Stimulated activated CD8-positive, alpha-beta memory T cell treated with anti-CD3 and anti-CD28 coated beads, Interleukin-15, amount 100 ng/mL, for 24 hours (primary cell): ENCODE measurements at places on chromosomes 12 and 14.

DNA sequence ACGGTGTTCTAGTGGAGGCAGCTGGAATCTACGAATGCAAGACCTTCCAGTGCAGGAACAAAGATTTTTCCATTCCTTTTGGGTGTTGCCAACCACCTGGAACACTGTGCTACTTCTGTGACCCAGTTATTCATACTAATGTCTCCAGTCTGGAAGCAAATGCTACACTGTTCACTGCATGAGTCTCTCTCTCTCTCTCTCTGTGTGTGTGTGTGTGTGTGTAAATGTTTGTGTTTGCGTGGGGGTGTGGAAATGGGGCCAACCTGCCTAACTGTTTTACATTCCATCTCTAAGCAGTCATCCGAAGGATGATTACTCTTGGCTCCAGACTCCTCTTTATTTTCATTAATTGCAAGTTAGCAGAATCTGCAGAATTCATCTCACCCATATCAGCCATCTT lies 29.9 kb upstream of the YBX3 start:
- DNase-seq = no peak

DNA sequence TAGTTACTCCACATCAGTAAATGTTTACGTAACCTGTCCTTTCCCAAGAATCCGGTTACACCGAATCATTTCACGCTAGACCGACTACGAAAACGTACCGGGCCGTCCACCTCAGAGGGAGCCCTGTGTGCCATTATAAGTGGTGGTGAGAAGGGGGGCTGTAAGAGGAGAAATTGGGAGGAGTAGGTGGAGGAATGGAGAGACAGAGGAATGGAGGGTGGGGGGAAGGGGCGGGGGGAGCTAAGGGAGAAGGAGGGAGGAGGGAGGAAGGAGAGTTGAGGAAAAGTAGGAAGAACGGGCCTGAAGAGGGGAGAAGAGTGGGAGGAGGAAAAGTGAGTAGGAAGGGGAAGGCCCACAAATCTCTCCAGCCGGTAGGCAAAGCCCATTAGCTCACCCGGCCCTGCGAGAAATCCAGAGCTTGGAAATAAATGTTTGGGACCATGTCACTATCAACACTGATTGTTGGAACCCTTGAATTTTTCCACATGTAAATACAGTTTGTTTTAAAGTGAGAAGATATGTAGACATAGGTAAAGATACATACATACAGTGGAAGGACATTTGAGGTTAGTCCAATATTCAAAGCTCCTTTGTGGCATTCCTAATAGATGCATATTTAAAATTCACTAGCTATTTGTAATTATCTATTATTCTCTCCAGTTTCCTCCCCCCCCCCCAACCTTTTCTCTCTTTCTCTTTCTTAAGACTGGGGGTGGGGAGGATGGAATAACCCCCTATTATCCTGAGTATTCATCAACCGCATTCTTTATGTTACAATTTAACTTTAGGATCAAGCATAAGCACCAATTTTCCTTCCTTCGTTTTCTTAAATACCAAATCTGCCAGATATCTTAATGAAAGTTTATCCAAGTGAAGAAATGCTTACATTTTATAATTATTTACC lies 2.1 kb upstream of the FOXG1 start:
- DNase-seq = no peak

DNA sequence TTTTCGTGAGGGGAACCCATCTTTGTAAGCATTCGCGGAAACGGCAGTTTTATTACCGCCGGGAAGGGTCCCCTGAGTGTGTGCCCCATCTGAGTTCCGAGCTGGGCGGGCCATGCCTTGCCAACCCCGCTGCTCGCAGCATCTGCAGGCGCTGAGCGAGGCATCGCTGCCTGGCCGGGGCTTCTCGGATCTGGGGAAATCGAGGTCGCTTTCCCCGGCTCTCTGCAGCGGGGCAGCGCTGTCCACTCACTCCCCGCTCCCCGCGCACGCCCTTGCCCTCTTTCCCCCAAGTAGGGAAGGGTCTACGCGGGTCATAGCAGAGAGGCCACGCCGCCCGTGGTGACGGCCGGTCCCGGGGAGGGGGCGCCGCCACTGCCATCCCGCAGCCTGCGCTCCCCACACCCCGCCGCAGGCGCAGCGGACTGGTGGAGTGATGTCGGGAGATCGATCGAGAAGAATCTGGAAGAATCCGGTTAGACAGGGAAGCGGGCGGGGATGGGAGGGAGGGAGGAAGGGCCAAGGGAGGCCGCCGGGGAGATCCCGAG lies 507 bp upstream of the FKBP4 start:
- no peak for DNase-seq

GRCh38 chr12:128794661-128795529 lies 28.9 kb downstream of the SLC15A4 start:
- DNase-seq = no peak

DNA sequence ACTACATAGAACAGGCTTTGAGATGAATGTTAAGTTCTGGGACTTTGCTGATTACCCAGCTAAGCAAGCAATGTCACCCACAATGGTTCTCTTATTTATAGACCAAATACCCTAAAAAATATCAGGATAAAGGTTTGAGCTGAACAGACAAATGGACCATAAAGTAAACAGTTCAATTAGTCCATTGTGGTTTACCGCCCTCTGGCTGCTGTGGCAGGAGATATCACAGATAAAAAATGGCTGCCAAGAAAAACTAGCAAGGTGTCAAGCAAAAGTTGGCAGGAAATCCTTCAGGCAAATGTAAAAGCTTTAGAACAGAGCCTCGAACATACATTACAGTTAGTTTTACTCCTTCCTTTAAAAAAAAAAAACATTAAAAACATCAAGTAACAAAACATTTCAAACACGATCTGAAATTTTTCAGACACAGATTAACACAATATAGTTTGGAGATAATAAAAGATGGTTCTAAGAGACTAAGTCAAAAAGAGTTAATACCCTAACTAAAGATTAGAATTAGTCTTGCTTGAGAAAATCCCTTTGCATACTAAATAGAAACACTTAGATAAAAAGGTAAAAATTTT lies 41.3 kb downstream of the MED13L start:
- DNase-seq = no peak

- DNase-seq = no peak
Observed at GRCh38 chr12:42691991-42692557, 102.5 kb upstream of the PRICKLE1 start.

DNA sequence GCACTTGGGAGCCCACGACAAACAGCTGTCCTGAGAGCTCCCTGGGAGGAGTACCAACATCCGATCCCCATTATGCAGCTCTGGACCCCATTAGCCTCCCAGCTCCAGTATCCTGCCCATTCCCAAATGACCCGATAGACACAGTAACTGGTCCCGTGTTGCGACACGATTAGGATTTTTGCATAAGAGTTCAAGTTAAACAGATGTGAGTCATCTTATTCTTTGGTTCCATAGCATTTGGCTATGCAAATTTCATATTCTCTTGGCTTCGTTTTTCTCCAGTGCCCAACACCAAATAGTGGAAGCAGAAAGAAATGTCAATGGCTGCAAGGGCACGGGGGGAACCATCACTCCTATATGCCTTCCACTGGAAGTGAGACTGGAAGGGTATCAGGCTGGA lies 43.0 kb upstream of the LRRC10 start:
- no peak for DNase-seq

DNA sequence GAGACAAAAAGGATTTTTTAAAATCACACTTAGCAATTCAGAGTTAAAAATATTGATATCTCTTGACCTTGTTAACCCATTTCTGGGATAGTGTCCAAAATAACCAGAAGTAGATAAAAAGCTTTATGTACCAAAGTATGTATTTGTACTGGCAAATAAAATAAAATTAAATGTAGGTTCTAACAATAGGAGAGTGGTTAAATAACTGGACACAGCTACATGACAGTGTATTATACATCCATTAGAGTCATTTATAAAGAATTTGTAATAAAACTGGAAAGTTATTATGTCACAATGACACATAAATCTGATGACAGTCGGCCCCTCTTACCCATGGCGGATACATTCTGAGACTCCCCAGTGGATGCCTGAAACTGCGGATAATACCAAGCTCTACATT lies 34.0 kb downstream of the BMAL2 start:
- no peak for DNase-seq

DNA sequence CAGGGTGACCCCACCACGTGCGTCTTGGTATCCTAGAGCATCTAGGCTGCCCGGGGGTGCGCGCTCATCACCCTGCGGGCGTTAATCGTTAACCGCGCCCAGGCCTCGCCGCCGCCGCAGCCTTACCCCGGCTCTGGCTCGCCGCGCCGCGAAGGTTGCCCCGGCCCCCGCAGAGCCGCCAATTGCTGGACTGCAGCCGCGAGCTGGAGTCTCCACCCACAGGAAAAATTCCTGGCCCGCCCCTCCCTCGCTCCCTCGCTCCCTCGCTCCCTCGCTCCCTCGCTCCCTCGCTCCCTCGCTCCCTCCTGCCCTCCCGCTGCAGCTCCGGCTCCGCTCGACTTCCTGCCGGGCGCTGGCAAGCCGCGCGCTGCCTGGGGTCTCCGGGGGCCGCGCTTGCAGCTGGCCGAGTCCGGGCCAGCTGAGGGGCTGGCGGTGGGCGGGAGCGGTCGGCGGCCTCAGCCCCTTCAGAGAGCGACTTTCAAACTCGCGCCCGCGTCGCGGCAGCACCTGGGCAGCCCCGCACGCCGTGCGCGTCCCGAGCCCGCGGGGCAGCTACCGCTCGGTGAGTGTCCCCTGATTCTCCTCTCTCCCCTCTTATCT lies at the start of gene PLEKHG3:
TSS of gene PLEKHG3 (plus strand) at position 282 of the 600 bp plus-strand sequence. CDS start 23,208 bp downstream, outside the sequence.
- no peak for DNase-seq

DNA sequence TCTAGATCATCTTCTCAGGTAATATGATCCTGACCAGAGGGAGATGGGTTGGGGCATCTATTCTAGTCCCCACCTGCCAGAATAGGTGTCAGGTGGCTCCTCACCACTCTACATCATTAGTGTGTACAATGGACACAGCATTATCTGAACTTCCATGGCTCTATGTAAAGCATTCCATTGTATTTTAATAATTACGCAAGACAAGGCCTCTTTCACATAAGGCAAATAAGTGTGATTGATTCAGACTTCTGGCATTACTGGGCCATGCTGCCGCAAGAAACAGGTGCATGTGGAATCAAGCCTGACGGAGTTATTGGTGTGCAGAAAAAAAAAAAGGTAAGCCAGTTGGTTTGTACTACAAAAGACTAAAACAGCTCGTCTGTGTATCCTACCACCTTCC lies 3.1 kb upstream of the DDHD1 start:
- DNase-seq = no peak

DNA sequence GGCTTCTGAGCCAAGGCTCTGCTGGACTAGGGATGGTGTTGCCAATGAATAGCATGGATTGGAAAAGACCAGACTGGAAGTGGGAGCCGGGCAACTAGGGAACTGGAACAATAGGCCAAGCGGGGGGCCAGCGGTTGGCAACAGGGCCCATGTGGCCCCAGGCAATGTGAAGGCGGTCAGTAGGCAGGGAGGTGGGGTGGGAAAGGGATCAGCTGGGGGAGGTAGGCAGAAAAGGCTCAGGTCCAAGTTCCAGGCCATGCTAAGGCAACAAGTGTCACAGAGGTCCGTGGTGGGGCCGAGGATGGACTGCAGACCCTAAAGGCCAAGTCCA lies 14.9 kb upstream of the MLXIP start:
- no peak for DNase-seq

DNA sequence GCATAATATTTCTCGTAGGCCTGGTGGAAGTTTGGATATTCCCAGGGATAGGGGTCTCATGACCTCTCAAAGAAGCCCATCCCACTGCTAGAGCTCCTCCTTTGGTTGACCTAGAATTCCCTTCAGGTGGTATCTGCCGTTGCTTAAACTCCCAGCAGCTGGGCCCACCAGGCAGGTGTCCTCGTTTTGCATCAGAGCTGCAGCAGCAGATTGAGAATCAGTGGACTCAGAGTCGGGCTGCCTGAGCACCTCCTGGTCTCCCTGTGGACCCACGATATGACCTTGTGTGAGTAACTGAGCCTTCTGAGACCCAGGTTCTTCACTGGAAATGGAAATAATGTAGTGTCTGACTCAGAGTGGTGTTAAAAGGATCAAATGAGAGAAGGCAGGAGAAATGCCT lies 132.7 kb downstream of the PAPOLA start:
- DNase-seq = no peak

- DNase-seq = no peak
Observed at GRCh38 chr12:128361400-128361995, 94.5 kb downstream of the TMEM132C start.

DNA sequence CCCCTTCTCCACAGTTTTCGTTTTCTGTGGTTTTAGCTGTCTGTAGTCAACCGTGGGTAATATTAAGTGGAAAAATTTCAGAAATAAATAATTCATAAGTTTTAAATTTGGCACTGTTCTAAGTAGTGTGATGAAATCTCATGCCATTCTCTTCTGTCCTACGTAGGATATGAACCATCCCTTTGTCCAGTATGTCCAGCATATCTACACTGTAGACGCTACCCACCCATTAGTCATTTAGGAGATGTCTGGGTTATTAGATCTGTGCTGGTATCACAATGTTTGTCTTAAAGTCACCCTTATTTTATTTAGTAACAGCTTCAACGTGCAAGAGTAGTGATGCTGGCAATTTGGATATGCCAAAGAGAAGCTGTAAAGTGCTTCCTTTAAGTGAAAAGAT lies 44.7 kb downstream of the ATF7IP start:
- DNase-seq = no peak

DNA sequence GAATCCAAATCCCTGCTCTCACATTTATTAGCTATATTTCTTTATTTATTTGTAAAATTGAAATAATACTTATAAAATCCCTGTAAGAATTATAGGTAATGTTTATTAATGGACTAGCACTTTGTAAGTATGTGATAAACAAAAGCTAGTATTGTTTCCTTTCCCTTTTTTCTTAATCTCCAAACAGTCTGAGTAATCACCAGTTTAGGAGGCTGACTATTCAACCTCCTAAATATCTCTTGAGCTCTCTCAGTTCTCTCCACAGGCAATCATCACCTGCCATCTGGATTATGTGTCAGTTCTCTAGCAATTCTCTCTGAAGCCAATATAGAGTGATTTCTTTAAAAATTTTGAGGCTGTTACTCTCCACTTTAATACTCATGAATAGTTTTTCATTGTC lies 9.2 kb upstream of the LYZ start:
- no peak for DNase-seq

- DNase-seq = no peak
Observed at GRCh38 chr12:110906083-110906482, 14.3 kb downstream of the MYL2 start.

GRCh38 chr14:33297565-33297964 lies 358.9 kb downstream of the NPAS3 start:
- no peak for DNase-seq

- DNase-seq = peak; percentile 62
Observed at GRCh38 chr14:95515596-95516552, 576 bp downstream of the SYNE3 start.

DNA sequence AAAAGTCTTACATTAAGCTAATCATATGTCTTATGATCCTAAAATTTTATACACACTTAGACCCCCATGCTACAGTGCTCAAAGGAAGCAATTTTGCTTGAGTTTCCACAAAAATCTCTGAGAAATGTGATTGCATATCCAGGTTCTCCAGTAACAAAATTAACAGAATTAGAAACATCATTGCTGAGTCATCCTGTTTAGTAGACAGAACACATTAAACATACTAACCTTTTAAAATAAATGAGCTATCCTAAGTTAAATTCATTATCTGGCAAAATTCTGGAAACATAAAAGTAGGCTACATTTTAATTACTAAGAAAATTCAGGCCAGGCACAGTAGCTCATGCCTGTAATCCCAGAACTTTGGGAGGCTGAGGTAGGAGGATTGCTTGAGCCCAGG lies 94.7 kb downstream of the DENND5B start:
- no peak for DNase-seq

- DNase-seq = no peak
Observed at GRCh38 chr12:71587012-71587411, 76.6 kb downstream of the ZFC3H1 start.
